ENCODE measurements at places on chromosomes 11 and 22.

GRCh38 chr11:115030166-115030565, 351.8 kb downstream of the NXPE2 start:
- DNase-seq = no peak

GRCh38 chr11:36985562-36985961, 387.5 kb upstream of the RAG2 start:
- no peak for DNase-seq

- no peak for DNase-seq
Observed at GRCh38 chr22:30129636-30130035, 49.4 kb downstream of the HORMAD2 start.

GRCh38 chr22:22912988-22913253, 25.3 kb downstream of the IGLL5 start:
- no peak for DNase-seq

- no peak for DNase-seq
Observed at GRCh38 chr22:44395118-44396005, 82.6 kb upstream of the SHISAL1 start.

- no peak for DNase-seq
Observed at GRCh38 chr22:28791841-28792490, 8.4 kb downstream of the XBP1 start.

DNA sequence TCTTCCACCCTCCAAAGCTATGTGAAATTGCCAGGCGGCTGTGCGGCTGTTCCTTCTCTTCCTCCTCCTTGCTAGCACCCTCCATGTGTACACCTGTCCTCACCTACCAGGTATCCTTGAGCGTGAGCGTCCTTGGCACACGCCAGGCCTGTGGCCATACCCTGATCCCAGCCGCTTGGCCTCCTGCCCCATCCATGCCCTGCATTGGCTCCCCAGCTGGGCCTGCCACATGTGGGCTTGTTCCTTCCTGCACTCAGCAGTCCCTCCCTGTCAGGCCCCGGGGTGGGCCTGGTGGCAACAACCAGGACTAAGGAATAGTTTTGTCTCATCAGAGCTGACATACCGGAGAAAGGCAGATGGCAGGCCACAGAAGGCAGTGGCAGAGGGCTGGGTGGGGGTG, 40.0 kb downstream of the SCUBE1 start:
- DNase-seq = no peak

- DNase-seq = no peak
Observed at GRCh38 chr11:74826901-74827300, 78.3 kb downstream of the RNF169 start.

DNA sequence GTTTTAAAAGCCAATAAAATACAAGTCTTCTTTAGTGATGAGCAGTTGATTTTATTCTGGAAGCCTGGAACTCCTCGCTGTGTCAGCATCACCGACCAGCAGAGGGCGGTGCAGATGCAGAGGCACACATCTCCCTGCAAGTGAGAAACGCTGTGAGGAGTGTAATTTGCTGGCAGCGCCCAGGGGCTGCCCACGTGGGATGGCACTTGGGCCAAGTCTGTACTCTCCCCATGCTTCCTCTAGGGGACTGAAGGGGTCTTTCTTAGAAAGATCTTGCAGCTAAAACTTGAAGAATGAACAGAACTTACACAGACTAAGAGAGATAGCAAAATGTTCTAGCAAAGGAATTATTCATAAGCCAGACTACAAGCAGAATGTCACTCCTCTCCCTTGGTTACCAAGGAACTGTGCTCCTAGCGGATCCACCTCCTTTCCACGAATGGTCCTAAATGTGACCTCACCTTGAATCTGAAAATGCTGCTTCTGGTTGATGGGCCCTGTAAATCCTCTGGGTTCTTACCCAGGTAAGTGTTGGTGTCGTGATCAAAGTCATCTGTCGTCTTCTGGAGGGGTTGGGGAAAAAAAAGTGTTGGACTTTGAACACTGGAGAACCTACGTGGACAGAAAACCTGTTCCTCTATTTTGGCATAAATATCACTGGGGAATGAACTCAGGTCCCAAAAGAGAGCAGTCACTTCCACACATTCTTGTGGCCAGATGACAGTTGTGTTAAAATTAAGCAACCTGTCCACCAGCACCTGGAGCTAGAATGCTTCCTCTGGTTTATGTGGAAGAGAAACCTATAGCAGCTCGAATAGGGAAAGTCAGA, 31.8 kb downstream of the CNTF start:
- DNase-seq = peak; percentile 80

- peak; percentile 42 for DNase-seq
Observed at GRCh38 chr11:69443968-69444364, 37.5 kb upstream of the LINC01488 start.

- no peak for DNase-seq
Observed at GRCh38 chr11:116586392-116586791, 186.4 kb downstream of the BUD13 start.

DNA sequence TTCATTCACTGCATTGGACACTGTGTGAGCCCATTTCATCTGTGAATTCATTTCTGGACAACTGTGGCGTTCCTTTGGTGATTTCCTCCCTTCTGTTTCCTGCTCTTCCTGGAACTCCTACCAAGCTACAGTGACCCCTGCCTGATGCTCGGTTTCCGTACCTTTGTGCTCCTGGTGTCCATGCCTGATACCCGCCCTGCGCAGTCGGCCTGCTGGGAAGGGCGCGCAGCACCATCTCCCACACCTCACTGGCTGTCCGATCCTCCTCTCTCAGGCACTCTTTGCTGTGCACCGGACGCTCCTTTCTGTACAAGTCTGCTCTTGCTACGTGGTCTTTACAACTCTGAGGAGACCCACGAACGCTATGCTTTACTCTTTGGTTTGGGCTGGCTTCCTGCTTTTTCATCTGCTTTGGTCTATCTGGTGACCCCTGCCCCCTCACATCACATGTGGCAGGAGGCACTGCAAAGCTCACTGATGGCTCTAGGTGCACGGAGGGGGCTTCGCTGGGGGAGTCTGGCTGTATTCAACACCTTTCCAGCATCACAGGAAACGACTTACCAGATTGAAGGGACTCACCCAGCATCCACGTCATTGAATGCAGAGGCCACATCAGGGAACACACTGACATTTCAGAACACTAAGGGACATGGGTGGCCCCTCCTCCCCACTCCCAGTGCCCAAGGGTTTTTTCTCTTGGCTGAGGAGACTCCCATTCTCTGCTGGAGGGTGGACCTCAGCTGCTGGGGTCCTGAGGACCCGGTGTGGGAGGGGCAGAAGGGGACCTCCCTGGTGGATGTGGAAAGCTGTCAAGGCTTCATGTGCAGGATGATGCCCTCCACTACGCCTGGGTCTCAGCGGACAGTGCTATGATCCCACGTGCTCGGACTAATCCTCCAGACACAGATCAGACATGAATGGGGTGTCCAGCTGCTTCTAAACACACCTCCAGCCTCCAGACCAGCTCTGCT, 27.0 kb upstream of the MOB2 start:
- DNase-seq = no peak

- no peak for DNase-seq
Observed at GRCh38 chr11:66818231-66818955, 24.8 kb upstream of the RCE1 start.

DNA sequence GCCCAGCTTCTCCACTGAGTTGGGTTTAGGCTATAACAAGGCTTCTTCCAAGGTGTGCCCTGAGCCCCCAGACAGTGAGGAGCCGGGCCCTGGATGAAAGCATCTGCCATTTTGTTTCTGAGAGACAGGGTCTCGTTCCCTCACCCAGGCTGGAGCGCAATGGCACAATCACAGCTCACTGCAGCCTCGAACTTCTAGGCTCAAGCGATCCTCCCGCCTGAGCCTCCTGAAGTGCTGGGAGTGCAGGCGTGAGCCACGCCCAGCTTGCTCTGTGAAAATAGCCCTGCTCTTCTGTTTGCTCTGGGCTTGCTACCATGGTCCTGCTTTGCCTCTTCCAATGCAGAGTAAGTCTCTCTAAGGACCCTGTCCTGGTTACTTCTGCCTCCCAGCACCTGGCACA, 6.7 kb downstream of the DENND6B start:
- no peak for DNase-seq

DNA sequence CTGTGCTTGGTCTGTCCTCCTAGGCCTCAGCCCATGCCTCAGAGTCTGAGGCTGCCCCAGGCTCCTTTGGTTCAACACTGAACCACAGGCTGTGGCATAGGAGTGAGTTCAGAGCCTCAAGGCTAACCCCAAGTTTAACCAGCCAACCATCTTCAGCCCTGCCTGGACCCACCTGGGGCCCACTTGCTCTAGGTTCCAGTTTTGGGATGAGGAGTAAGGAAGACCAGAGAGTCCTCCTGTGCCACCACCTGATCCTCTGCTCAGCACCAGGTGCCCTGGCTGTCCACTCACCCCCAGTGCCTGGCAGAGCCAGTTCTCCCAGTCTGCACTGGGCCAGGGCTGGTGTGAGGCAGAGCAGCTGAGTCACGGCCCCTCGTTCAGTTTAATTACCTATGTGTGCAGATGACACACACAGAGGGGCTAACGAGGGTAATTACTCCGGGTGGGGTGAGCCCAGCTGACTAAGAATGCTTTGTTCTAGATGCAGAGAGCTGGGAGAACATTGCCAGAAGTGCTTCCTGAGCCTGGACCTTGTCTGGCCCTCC, 12.0 kb upstream of the TMPRSS13 start:
- DNase-seq = no peak

- DNase-seq = peak; percentile 26
Observed at GRCh38 chr11:9210224-9210921, 54.8 kb downstream of the DENND5A start.

DNA sequence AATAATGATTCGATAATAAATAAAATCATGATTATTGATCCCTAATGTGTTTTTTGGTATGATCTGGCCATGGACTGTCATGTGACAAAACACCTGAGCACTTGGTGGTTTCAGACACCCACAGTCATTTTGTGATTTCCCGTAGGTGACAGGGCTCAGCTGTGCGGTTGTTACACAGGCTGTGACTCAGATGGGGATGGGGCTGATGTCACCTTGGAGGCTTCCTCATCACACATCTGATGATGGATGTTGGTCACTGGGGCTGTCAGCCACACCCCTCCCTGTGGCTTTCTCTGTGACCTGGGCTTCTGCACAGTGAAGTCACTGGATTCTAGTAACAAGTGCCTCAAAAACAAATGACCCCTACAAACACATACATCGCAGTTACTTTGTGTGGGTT, 995.1 kb downstream of the BRD1 start:
- DNase-seq = no peak

- peak; percentile 35 for DNase-seq
Observed at GRCh38 chr11:58574881-58575280, 775 bp downstream of the LPXN start.

- DNase-seq = peak; percentile 83
Observed at GRCh38 chr22:26606611-26607010, 11.2 kb downstream of the CRYBB1 start.

- DNase-seq = no peak
Observed at GRCh38 chr11:40506226-40506625, 953.2 kb downstream of the LRRC4C start.

GRCh38 chr22:20585639-20586402, 78.4 kb downstream of the MED15 start:
- no peak for DNase-seq

DNA sequence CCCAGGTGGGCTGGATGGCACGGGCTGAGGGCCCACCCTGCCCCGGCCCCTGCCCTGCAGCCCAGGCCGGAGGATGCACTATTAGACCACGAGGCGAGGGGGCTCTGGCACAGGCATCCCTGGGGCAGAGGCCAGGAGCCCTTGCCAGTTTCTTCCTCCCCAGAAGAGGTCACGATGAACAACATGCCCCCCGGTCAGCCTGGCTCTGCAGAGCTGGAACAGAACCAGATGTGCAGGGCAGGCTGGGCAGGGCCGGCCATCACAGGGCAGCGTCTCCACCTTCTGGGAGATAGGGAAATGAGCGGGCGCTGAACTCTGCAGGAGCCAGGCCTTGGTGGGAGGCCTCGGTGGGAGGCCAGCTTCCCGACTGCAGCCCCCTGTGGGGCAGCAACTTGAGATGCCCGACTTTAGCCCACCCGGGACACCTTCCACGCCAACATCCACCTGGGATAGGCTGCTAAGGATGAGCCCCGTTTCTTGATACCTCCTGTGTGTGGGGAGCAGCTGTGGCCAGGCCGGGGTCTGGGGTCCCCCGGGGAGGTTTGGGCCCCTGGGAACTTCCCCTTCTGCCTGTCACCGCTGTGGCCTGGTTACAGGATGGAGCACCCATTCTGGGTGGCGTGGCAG, 21.8 kb upstream of the GNB1L start:
- no peak for DNase-seq

GRCh38 chr11:123047266-123047946, 14.5 kb downstream of the HSPA8 start:
- DNase-seq = peak; percentile 44

GRCh38 chr11:1963864-1964263, 16.7 kb downstream of the MRPL23 start:
- no peak for DNase-seq

GRCh38 chr11:28366549-28367346, 258.6 kb downstream of the METTL15 start:
- peak; percentile 65 for DNase-seq

DNA sequence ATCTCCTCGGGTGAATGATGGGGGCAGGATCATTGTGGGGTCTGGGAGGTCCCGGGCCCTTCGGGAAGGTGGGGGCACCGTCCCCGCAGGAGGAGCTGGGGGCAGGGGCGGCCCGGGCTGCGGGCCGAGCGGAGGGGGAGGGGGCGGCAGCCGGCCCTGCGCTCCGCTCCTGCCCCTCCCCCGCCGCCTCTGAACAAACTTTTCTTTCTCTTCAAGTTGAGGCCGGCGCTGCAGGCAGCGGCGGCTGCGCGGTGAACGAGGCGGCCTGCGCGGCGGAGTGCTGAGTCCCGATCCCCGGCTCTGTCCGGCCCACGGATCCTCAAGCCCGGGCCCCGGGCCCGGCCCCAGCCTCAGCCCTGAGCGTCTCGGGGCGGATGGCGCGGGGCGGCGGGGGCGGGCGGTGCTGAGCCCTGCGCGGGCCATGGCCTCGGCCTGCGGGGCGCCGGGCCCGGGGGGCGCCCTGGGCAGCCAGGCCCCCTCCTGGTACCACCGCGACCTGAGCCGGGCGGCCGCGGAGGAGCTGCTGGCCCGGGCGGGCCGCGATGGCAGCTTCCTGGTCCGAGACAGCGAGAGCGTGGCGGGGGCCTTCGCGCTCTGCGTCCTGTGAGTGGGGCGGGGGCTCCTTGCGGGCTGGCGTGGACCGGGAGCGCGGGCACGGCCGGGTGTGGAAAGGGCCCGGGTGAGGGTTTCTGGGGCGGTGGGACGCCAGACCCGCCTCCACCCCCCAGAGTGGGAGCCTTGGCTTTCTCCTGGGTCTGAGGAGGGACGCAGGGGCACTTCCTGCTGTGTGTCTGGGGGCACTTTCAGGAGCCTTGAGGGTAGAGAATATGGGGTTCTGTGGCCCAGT, at the start of gene INPPL1:
Gene INPPL1 (plus strand): TSS at position 204 of the 847 bp plus-strand sequence. CDS start 218 bp downstream, at position 422.
- DNase-seq = peak; percentile 38

- no peak for DNase-seq
Observed at GRCh38 chr11:2128511-2129307, 10.5 kb downstream of the IGF2 start.

DNA sequence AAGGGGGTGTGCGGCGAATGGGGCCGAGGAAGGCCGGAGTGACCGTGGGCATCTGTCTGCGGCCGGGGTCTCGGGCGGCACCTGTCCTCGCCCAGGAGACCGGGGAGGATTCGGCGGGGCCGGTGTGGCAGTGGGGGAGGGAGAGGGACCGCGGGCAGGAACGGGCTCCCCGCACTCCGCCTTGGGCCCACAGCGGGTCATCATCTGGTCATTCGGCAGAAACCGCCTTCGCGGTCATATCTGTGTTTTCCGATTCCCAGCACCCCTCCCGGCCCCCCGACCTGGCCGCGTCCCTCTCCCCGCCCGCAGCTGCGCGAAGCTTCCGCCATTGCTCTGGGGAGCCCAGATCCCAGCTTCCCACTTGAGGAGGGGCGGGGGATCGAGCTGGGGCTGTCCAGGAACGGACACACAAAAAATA, 824 bp upstream of the CBX6 start:
- DNase-seq = peak; percentile 59

GRCh38 chr11:68936676-68937620, 33.3 kb downstream of the IGHMBP2 start:
- DNase-seq = no peak

Measured in cardiac fibroblast (primary cell).